ENCODE measurements at places on chromosomes 4 and X. TPM values are rescaled to one million over a fixed set of nuclear protein-coding genes. Genes with fewer than 3 reads are reported as not detected.
A peak's percentile ranks its signal among the peaks of the same experiment; 100 is the strongest.

Gene FAM149A
- total RNA-seq, result 1.1 TPM

DNA sequence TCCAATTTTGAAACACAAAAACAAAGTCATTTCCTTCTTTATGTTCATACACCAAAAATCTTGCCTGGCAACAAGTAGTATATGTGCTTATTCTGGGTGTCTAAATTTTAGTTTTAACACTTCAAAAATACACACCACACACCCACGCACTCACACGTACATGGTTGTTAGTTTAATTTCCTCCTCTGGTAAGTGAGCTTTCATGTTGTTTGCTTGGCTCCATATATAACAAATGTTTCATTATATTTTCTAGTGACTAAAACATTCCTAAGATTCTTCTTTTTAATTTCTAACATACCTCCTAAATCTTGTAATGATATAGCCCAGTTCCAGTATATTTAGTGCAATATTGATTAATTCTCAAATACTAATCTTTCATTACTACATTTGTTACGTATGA, 80.9 kb downstream of the PRDM5 start:
- DNase-seq, result no peak

Gene EREG
- 0.79 TPM for total RNA-seq

DNA sequence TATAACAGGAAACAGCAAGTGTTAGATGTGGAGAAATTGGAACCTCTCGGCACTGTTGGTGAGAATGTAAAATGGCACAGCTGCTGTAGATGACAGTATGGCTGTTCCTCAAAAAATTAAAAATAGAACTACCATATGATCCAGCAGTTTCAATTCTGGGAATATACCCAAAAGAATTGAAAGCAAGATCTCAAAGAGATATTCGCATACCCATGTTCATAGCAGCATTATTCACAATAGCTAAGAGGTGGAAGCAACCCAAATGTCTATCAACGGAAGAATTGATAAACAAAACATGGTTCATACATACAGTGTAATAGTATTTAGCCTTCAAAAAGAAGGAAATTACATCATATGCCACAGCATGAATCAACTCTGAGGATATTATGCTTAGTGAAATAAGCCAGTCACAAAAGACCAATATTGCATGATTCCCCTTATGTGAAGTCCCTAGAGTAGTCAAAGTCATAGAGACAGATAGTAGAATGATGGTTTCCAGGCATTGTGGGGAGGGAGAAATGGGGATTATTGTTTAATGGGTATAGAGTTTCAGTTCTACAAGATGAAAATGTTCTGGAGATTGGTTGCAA, 467.7 kb downstream of the IDS start:
- DNase-seq, result no peak

- DNase-seq, result no peak
These were observed 474.2 kb upstream of the GRID2 start for GRCh38 chr4:91829531-91829930.

GRCh38 chrX:130636277-130636676, 234.5 kb downstream of the RBMX2 start:
- no peak for DNase-seq

GRCh38 chr4:152033621-152034020, 272.8 kb upstream of the GATB start:
- no peak for DNase-seq

GRCh38 chrX:134569306-134569705, 89.0 kb downstream of the PLAC1 start:
- DNase-seq, result no peak

- peak; percentile 1 for DNase-seq
These were observed 109.7 kb downstream of the RTL5 start for GRCh38 chrX:72021975-72022374.

DNA sequence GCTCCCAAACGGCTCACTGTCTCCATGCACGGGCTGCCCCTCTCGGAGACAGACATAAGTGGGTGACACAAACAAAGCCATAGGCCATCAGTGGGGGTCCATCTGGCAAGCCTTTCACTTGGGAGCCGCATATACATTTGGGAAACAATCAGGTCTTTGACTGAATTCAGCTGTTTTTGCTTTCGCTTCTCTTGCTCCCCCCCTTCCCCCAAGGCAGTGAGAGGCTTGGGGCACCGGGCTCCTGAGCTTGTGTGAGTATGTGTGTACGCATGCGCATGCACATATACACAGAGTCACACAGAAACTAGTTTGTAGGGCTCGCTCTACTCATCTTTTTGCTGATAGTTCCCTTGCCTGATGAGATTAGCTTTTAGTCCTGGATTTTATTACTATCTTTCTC, 284.4 kb downstream of the AFF2 start:
- no peak for DNase-seq

Gene LDB2
- 0.15 TPM for total RNA-seq

DNA sequence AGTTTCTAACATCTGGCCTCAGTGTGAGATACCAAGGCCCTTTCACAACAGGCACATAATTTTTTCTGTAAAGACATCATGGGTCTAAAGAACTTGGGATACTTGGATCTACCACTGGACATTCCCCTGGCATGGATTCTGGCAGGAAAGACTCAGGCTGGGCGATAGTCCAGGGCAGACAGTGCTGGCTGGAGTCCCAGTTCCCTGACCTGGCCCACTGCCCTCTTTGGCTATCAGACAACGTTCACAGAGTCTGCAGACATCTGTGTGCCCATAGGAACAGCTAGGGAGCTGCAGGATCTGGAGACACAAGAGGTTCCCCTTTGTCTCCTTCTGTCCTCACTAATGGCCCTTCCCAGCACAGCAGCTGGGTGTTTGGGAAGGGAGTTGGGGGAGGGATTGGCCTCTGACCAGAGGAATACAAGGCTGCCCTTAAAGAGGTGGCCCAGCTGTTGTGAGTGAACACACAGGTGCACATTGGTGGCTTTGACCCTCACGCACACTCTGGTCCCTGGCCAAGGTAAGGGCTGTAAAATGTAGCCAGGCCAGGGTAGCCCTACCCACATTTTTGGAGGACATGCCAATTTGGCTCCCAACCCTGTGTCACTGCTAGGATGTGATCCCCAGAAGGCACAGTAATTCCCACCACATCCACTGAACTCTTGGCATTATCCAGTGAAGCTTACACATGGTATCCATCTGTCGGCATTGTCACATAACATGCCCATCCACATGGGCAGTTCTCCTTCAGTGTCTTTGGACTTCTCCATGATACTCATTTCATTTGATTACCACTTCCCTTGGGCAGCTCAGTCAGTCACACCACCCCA, 72.3 kb downstream of the SOX3 start:
- no peak for DNase-seq

DNA sequence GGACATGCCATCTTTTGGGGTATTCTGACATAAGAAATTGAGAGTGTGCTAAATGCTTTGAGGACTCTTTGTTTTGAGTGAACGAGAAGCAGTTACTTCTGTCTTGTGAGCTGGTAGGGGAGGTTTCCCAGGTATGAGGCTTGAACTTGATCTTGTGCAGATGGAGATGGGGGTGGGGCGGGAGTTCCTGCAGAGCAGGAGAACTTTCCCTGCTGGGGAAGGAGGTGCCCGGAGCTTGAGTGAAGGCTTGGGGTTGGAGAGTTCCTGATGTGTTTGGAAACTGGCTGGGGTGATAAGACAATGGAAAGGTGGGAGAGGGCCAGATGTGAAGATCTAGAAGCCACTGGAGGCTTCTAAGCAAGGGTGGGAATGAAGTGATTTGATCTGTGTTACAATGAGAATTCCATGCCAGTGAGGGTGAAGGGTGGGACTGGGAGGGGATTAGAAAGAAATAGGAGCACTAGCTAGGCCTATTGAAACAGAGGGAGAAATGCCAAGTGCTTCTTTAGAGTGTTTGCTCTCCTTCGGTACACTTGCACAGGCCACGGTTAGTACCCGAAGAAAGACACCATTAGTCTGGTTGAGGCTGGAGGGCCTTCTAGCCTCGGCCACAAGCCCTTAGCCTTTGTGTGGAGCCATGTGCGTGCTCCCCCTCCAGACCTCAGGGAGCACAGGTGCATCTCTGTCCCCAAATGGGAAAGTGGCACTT, 103.5 kb upstream of the STOX2 start:
- DNase-seq, result no peak

Gene ITGB1BP2
- total RNA-seq, result 3.0 TPM

Gene MND1
- total RNA-seq, result 1.1 TPM

GRCh38 chr4:3828546-3828945, 62.4 kb downstream of the ADRA2C start:
- DNase-seq, result no peak

Gene PLK4
- 1.9 TPM for total RNA-seq

DNA sequence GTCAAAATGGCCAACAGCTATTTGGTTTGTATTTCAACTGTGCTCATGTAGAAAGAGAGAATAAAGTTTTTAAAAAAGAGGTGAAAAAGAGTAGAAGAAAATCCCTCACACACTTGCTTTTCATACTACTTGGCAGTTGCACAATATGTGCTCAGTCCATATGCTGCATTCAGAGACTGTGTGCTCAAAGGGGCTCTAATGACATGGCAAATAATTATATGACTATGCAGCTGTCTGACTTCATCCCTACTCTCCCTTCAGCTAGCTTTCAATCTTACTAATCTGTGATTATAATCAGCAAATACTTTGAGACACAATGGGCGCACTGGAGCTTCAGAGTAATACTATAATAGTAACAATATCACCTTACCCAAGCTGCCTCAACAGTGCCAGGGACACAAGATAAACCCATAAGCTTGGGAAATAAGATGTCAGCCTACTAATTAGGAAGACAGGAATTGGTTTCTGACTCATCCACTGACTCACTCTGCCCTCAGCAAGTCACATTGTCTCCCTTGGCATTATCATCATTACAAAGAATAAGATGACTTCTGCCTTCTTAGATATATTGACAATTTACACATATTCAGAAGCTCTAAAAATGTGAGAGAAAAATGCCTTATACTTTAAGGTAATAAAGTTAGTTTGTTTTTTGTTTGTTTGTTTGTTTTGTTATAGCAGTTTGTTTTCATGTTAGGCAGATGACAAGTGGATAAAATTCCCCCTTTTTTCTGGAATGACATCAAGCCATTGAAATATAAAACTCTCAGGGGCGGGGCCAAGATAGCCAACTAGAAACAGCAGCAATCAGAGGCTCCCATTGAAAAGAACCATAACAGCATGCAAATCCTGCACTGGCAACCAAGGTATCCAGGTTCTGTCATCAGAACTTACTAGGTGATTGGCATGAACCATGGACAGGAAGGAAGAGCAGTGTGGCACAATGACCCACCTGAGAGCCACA, 311.6 kb downstream of the FAM133A start:
- DNase-seq, result no peak

GRCh38 chr4:115275615-115276014, 162.2 kb upstream of the NDST4 start:
- no peak for DNase-seq

- DNase-seq, result no peak
These were observed 128.9 kb upstream of the DKK2 start for GRCh38 chr4:107164962-107165475.

DNA sequence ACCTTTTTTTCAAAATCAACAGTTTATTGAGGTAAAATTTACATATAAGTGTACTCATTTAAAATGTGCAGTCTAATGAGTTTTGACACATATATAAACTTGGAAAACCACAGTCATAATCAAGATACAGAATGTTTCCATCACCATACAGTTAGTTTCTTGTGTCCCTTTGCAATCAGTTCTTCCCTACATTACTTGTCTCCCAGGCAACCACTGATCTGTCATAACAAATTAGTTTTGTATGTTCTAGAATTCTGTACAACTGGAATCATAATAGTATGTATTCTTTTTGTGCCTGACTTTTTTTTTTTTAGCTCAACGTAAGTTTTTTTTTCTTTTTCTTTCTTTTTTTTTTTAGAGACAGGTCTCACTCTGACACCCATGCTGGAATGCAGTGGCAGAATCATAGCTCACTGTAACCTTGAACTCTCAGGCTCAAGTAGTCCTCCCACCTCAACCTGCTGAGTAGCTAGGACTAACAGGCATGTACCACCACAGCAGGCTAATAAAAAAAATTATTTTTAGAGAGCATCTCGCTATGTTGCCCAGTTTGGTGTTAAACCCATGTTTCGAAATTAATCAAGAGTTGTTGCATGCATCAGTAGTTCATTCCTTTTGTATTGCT, 26.9 kb downstream of the ARFIP1 start:
- DNase-seq, result no peak

Gene PAGE2
- total RNA-seq, result not detected

DNA sequence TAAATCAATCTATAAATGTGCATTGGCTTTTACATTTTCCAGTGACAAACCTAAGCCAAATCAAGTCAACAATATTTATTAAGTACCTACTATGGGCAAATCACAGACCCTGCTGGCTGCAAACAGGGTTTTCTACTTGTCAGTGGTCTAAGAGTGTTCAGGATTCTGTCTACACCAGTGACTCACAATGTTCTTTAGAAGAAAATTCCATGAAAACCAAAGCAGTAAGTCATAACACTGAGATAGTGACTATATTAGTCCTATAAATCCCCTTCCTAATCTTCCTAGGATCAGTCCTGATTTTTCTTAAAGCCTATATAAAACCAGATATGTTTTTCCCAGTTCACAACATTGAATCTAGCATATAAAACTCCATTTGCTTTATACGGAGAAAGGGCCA, 69.7 kb downstream of the PPP3CA start:
- no peak for DNase-seq

- no peak for DNase-seq
These were observed 23.6 kb downstream of the TMEM255A start for GRCh38 chrX:120287513-120288112.

Gene SAGE1
- total RNA-seq, result not detected

Gene BCORL1
- total RNA-seq, result 12.3 TPM

- no peak for DNase-seq
These were observed 318.6 kb downstream of the LDB2 start for GRCh38 chr4:16579866-16580265.

Gene NOX1
- not detected for total RNA-seq

DNA sequence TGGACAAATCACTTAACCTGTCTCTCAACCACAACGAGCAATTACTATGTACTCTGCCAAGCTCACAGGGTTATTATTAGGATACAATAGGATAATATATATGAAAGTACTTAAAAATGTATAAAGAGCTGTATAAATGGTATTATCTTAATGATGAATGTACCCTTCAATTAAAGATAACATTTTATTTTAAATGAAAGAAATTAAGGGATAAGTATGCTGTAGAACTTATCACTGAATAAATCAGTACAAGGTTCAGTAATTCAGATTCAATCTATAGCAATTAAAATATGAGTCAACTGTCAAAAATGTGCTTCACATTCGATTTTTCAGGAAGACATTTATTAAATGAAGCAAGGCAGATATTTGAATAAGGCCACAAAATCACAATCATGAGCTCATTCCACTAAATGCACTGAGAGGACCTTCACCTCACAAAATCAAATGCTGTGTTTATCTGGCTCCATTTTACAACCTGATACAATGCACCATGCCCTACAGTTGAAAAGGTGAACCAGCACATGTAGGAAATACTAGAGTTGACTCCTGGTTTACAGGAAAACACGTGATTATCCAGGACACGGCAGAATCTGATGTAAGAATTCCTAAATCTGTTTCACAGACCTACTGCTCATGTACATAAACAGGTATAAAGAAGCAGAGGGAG, 4.4 kb downstream of the LRCH2 start:
- DNase-seq, result no peak

GRCh38 chr4:81052119-81053068, 21.9 kb downstream of the BMP3 start:
- DNase-seq, result no peak

- no peak for DNase-seq
These were observed 332.9 kb downstream of the PPP3CA start for GRCh38 chr4:101014417-101014816.

All from T-cell (primary cell).